ENCODE measurements at places on chromosomes 4 and X. TPM values are rescaled to one million over a fixed set of nuclear protein-coding genes. Genes with fewer than 3 reads are reported as not detected.
A peak's percentile ranks its signal among the peaks of the same experiment; 100 is the strongest.

DNA sequence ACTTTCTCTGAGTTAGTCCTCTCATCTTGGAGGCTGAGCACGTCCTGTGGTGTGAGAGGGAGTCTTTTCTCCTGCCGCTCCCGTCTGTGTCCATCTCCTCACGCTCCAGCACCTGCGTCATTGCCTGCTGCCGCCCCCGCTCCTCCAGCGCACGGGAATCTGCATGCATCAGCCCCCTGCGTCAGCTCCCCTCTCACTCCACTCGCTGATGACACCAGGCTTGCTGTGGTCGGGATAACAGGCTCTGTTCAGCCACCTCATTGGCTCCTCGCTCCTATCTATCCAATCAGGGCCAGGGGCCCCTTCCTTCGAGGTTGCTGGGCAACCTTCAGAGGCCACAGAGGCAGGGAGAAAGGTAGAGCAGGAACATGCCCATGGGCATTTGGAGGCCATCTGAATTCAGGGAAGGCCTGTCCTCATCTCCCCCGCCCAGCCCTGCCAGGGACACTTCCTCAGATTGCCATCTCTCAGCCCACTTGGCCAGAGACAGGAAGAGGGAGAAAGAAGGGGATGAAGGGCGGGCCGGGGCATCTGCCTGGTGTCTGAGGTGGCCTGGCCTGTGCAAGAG lies 9.3 kb downstream of the ZNF185 start:
- H3K4me1 ChIP-seq: no peaks in the 10 kb centered on the region
- DNase-seq: no peak
- H3K4me3 ChIP-seq: no peak overlapping the region
- H3K36me3 ChIP-seq: no peaks in the 10 kb centered on the region

DNA sequence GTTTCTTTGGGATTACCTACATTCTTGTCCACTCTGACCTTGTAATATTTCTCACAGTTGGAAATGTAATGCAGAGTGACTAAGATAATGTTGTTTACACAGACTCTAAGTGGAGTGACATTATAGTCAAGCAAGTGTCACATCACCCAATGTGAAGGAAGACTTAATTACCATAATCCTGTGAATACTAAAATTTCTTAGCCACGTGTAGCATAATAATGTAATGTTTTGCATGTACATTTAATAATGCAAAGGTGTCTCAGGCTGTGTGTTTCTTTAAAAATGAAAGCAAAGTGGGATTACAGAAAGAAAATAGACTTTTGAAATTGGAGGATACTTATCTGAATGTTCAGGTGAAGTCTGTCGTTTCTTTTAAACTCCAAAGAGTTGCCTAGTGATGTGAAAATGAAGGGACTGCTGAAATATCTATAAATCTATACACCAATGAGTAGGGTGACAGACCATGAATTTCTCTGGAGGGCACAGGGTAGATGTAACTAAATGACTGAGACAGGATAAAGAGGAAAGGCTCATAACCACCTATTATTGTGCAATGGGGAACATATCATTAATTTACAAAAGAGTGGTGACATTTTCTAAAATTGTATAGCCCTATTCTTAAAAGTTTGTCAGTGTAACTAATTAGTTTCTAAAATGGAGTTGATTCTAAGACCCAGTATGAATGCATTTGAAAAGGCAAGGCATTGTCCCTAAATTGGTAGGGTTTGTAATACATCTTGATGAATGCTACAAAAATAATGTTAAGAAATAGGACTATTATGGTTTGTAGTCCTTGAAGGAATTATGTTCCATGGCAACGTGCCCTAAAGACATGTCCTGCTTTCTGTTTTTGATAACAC lies 235.7 kb downstream of the DACH2 start:
- H3K4me3 ChIP-seq: no peak overlapping the region
- no peaks in the 10 kb centered on the region for H3K27me3 ChIP-seq
- no peak overlapping the region for H3K27ac ChIP-seq
- H3K36me3 ChIP-seq: no peaks in the 10 kb centered on the region
- no peak for DNase-seq
- H3K4me1 ChIP-seq: no peaks in the 10 kb centered on the region

DNA sequence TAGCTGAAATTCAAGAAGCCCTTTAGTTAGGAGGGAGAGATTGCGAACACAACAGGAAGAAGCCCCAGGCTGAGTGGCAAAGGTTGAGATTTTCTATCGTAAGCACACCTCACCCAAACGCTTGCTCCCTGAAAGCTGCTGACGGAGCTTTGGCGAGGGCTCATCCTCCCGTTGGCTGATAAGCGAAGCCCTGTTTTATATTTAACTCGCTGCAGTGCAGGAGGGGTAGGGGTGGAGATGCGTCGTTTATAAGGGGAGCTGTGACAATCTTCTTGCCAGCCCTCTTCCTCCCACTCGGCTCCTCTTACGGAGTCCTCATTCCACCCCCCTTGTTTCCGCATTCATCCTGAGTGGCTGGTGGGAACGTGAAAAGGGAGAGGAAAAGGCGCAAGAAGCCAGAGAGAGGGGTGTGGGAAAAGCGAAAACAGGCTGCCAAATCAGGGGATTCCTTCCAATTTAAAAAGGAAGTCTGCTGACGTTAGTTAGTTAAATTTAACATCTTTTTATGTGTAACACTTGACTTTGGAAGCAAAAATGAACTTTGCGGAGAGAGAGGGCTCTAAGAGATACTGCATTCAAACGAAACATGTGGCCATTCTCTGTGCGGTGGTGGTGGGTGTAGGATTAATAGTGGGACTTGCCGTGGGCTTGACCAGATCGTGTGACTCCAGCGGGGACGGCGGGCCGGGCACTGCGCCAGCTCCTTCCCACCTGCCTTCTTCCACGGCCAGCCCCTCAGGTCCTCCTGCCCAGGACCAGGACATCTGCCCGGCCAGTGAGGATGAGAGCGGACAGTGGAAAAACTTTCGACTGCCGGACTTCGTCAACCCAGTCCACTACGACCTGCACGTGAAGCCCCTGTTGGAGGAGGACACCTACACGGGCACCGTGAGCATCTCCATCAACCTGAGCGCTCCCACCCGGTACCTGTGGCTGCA lies at the start of gene ENPEP:
Gene ENPEP (plus strand): TSS at position 275 of the 938 bp plus-strand sequence. CDS start 260 bp downstream, at position 535.
- no peaks in the 10 kb centered on the region for H3K27me3 ChIP-seq
- peaks cover 6% of the 10 kb centered on the region for H3K4me1 ChIP-seq
- peak within 1 kb of the TSS; percentile 50 for H3K4me3 ChIP-seq
- no peak for DNase-seq

DNA sequence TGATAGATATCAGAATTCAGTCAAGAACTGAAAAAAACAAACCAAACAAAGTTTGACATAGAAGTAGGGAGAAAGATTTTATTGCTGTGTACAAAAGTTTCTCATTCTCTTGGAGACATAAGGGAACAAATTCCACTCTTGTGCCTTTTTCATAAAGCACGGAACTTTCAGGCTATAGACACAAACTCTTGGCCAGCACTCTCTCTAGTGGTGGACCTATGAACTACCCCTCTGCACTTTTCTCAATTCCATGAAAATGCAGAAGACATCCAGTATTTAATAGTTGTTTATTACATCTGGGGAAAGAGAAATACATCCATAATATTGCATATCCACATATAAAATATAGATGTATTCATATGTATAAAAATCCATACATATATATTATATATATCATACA lies 291.6 kb upstream of the HS3ST1 start:
- no peaks in the 10 kb centered on the region for H3K36me3 ChIP-seq
- no peak for DNase-seq
- H3K27me3 ChIP-seq: no peaks in the 10 kb centered on the region
- no peak overlapping the region for H3K27ac ChIP-seq
- H3K4me3 ChIP-seq: no peak overlapping the region

DNA sequence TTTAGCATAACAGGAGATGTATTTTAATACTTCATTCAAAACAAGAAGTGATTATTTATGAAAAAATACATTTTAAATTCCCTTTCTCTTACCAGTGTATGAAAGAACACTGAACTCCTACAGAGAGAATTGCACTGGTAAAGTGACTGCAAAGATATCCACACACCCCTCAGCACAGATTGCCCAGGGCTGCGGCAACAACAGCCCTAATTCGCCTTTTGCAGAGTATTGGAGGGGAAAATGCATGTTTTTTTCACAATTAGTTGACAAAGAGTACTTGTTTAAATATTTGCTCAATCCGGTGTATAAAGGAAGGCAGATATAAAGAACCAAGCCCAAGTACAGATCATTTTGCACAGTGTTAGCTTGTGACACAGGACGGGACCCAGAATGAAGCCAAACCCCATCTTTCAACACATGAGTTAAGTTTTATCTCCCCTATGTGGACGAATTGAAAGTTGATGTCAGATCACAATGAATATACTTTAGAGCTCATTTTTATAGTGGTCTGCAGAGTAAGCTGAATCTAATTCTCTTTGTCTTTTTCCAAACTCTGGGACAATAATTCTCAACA lies 551.4 kb upstream of the IGFBP7 start:
- H3K36me3 ChIP-seq: no peaks in the 10 kb centered on the region
- H3K4me3 ChIP-seq: no peak overlapping the region
- no peak overlapping the region for H3K27ac ChIP-seq
- DNase-seq: no peak
- H3K4me1 ChIP-seq: no peaks in the 10 kb centered on the region
- H3K27me3 ChIP-seq: no peaks in the 10 kb centered on the region

DNA sequence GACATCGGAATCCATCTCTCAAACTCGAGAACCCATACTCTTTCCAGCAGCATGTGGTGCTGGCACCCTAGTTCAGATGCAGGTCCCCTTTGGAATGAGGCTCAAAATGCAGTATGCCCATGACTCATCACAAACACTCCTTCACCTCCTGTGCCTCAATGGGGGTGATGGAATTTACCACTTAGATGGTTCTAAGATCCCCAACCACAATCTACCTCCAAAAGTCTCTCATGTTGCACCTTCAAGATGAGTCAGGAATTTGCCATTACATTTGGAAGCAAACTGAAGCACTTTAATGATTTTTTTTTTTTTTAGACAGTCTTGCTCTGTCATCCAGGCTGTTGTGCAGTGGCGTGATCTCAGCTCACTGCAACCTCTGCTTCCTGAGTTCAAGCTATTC lies 8.5 kb upstream of the MID1 start:
- no peak overlapping the region for H3K27ac ChIP-seq
- H3K4me1 ChIP-seq: no peaks in the 10 kb centered on the region
- no peak for DNase-seq
- no peak overlapping the region for H3K4me3 ChIP-seq
- no peaks in the 10 kb centered on the region for H3K36me3 ChIP-seq

SASH3 gene
- total RNA-seq: 8.3 TPM

ARMCX1 gene
- 33.4 TPM for total RNA-seq

AMER1 gene
- total RNA-seq: 3.5 TPM

IBSP gene
- total RNA-seq: not detected

DGAT2L6 gene
- total RNA-seq: not detected

ADGRG4 gene
- total RNA-seq: not detected

CXXC4 gene
- total RNA-seq: 3.1 TPM
